ENCODE measurements at places on chromosomes 11 and 22.

DNA sequence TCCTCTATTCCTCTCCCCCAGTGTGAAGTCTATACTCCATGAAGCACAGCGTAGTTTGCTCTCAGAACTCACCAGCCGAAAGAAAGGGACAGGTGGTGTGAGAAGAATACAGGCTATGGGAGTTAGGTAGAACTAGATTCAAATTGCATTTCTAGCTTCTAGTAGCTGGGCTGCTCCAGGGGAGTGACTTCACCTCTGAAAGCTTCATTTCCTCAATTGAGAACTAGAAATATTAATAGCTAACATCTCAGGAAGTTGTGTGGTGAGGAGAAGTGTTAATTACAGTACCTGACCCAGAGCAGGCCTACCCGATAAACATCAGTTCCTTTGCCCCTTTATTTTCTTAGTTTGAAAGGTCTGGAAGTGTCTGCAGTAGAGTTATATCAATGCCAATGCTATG, 484.7 kb upstream of the TENM4 start:
- DNase-seq = no peak

- no peak for DNase-seq
Measured at GRCh38 chr11:13098063-13098462, 88.9 kb downstream of the RASSF10 start.

DNA sequence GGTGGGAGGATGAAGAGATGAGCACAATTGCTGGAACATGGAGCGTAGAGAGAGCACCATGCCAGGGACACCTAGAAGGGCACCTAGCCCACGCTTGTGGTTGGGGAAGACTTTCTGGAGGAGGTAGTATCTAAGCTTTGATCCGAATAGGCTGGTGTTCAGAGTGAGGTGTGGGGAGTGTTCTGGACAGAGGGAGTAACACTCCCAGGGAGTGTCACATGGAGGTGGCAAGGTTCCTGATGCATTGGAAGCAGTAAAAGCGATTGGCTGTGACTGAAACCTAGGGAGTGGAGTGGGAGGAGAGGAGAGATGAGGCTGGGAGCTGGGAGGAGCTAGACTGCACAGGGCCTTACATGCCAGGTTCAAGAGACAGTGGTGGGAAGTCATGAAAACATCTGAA, 188.0 kb upstream of the NCAM1 start:
- no peak for DNase-seq

GRCh38 chr11:44246726-44247125, 63.2 kb downstream of the ALX4 start:
- DNase-seq = no peak

DNA sequence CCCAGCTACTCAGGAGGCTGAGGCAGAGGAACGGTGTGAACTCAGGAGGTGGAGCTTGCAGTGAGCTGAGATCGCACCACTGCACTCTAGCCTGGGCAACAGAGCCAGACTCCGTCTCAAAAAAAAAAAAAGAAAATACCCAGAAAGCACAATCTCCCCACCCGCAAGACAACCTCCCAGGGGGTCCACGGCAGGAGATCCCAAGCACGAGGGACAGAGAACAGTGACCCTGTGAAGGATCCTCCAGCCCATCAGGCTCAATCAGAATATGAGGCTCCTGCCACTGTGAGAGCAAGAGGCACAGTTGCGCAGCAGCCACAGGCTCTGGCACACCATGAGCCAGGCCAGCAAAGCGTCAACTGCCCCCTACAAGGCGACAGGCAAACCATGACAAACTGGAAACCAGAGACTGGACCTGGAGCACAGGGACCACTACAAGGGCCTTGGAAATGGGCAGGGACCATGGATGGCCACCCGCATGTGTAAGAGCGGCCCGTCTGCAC, 164.8 kb upstream of the GRK3 start:
- no peak for DNase-seq

GRCh38 chr11:33935461-33936456, 43.9 kb upstream of the LMO2 start:
- DNase-seq = no peak

- DNase-seq = peak; percentile 94
Measured at GRCh38 chr22:29344137-29344536, 28.6 kb upstream of the RASL10A start.

- no peak for DNase-seq
Measured at GRCh38 chr11:131763193-131763890, 392.9 kb downstream of the NTM start.

DNA sequence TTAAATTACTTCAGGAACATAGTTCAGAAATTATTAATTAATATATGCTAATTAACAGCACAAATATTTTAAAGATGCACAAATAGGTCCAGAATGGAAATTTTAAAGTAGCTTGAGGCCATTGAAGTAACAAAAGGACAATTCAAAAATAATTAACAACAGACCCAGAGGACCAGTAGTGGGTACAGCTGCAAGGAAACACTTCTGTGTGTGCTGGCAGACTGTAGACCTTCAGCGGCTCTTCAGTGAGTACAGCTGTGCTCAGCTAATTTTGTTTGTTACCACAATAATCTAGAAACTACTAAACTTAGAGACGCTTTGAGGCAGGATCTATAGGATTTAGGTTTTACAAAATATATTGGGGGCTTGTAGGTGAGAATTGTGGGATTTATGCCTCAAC, 103.8 kb downstream of the GRIA4 start:
- no peak for DNase-seq

GRCh38 chr11:80362563-80363340, 921.9 kb upstream of the TENM4 start:
- DNase-seq = no peak

- DNase-seq = no peak
Measured at GRCh38 chr11:20844216-20844615, 174.8 kb downstream of the NELL1 start.

DNA sequence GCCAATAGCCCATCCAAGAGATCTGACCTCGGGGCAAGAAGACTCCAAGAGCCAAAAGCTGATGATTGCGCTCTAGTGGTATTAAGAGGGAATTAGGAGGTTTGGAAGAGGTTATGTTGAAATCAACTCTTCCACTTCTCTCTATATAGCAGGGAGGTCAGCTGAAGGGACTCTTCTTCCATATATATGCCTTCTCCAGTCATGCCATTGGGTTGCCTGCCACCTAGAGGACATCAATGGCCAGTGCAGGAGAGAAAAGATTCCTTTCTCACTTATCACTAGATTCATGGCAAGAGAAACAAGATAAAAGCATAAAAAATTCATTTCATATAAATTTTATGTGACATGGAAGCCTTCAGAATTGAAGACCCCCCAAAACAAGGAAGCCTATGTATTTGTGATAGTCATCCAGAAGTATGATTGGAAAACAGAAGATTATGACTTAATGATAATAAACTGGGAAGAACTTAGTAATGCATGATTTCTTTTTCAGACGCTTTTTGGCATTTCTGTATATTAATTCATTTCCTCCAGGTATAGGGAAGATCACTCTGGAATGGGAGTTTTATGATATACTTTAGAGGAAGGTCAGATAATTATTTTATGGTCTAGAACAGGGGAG, 435.1 kb upstream of the DDI1 start:
- DNase-seq = peak; percentile 40

DNA sequence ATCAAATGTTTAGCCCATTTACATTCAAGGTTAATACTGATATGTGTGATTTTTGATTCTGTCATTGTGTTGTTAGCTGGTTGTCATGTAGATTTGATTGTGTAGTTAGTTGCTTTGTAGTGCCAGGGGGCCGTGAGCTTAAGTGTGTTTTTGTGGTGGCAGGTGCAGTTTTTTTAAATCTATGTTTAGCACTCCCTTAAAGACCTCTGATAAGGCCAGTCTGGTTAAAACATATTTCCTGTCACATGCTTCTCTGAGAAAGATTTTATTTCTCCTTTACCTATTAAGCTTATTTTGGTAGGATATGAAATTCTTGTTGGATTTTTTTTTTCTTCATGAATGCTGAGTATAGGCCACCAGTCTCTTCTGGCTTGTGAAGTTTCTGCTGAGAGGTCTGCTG, 540.6 kb downstream of the LUZP2 start:
- DNase-seq = no peak

DNA sequence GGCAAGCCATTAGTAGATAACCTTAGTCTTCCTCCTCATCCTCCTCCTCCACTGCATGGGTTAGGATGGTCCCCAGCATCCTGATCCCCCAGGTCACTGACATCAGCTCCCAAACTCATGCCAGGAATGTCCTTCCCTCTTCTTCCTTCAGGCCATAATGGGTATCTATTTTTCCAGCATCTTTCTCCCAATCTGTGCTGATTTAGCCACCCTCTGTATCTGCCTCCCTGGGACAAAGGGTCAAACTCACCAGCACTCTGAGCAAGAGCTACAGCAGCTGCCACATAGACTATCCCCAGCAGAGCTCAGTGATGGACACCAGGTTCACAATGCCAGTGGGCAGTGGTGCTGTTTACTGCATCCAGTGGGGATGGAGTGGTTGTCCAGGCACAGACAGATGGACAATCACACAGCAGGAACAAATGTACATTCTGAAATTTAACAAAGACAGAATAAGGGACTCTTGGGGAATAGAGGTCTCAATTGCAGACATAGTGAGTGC, 115.2 kb upstream of the TOP3B start:
- no peak for DNase-seq

DNA sequence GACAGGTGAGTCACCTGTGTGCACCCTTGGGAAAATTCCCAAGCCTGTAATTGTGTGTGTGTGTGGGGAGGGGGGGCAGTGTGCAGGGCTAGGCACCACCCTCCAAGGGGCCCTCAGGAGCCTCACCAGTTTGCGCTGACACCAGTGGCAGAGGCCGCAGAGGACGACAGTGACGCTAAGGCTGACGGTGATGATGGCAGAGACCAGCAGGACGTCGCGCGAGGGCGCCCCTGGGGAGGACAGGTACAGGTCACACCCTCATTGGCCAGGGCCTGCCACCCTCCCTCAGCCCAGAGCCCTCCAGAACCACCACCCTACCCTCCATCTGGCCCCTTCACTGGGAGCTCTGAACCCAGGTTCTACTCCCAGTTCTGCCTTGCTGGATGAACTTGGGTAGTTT, 24.9 kb downstream of the SYT7 start:
- no peak for DNase-seq

DNA sequence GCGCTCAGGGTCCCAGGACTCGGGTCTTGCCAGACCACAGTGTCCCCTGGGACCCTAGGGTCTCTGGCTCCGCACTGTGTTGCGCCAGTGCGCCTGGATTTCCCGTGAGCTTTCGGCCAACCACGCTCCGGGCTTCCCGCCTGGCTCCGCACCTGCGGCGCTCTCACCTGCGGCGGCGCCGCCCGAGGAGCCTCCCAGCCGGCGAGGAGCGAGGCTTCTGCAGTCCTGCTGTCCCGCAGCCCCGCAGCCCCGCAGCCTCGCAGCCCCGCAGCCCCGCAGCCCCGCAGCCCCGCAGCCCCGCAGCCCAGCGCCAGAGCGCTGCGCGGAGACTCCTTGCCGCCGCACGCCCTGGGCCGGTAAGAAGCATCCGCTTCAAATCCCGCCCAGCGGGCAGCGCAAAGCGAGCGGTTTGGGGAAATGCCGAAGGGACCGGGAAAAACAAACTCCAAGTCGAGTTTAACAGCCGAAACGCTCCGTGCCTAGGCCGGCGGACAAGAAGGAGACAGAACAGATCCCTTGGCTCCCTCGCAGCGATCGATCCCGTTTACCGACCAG, 939 bp downstream of the ALX4 start:
- DNase-seq = no peak

DNA sequence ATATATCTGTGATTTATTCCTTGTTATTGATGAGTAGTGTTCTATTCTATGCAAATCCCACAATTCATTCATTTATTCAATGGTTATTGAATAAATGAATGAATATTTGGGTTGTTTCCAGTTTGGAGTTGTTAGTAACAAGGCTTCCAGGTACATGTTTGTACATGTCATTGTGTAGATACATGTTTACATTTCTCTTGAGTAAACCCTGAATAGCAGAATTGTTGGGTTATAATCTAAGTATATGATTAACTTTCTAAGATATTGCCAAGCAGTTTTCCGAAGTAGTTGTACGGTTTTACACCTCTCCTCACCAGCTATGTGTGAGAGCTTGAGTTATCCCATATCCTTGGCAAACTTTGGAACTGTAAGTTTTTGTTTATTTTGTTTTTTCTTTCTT, 18.5 kb upstream of the OR8G1 start:
- DNase-seq = no peak

DNA sequence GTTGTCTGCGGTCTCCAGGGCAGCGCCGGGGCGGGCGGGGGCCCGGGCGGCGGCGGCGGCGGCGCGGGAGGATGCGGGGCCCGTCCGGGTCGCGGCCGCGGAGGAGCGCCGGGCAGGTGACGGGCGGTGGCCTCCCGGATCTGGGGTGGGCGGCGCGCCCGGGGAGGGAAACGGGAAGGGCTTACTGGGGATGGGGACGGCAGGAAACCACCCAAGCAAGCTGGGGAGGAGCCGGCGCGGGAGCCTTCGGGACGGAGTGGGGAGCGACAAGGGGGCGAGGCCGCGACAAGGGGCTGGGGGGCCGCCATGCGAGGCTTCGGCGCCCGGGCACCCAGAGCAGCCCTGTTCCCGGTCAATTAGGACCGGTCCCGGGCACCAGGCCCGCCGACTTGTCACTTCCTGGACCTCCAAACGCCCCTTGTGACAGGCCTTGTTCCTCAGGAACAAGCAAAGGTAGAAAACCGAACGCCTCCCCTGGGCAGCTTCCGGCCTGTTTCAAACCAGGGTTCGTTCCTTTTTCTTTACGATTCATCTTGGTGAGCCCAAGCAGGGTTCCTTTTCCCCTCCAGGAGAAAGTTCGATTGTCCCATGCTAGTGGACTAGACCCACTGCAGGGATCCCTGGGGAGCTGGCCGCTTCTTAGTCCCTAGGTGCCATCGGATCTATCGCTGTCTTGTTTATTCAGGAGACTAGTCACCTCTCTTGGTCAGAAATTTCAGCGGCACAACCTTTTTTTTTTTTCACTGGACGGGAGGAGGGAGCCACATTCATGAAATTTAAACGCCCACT, 492 bp downstream of the JHY start:
- DNase-seq = peak; percentile 65

GRCh38 chr11:117453886-117454563, 126.4 kb downstream of the CEP164 start:
- no peak for DNase-seq

DNA sequence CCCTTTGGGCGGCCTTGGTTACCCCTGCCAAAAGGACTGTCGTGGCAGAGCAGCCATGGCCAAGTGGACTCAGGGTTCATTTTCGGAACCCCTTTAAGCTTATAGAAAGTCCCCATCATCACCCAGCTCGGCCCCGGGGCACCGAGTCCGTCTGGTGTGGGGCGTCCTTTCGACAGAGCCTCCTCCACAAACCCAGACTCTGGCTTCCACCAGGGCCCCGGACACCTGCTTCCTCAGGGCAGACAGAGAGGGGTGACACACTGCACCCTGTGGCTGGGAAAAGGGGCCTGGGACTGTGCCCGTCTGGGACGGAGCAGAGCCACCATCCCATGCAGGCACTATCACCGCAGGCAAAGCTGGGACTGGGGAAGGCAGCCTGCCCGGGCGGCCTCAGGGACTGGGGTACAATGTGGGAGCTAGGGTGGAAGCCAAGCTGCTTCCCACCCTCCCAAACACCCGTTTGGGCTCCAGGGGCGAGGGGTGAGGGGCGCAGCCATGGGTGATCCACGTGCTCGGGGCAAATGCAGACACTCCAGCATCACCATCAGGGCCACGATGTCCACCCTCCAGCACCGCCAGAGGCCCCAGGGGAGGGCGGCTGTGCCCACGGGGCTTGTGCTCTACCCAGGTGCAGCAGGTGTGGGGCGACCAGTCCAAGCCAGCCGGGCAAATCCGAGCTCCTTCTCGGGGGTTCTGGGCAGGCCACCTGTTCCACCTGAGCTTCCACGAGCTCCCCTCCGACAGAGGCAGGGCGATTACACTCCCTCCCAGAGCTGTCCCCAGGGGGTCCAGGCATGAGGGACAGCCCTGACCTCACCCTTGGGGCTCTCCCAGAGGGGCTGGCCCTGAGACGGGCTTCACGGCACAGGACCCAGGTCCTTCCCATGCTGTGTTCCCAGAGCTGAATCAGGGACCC, 11.7 kb upstream of the MRPL23 start:
- peak; percentile 7 for DNase-seq

GRCh38 chr22:24437741-24438328, 10.4 kb downstream of the ADORA2A start:
- DNase-seq = no peak

Data from body of pancreas (tissue), 4 donors.